ENCODE measurements at places on chromosomes 3 and 15.

DNA sequence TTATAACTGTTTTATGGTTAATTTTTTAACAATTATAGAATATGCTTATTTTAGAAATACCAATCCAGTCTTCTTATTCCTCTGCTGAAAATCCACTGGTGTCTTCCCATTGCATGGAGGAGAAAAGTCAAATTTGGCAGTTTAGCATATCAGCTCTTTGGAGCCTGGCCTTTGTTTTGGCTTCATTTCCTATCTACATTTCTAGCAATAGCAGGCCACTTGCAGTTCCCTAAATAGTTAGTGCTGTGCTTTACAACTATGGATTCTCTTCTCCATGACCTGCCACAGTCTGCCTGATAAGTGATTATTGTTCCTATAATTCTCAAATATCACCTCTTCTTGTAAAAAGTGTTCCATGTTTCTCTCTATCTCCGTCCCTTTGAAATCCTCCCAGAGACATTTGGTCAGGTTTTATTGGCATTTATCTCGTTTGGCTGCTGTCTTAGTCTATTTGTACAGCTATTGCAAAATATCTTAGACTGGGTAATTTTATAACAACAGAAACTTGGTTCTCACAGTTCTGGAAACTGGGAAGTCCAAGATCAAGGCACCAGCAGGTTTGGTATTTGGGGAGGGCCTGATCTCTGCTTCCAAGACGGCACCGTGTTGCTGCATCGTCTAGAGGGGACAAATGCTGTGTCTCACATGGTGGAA is 8.2 kb upstream of the SEC22A start:
- DNase-seq, result no peak

DNA sequence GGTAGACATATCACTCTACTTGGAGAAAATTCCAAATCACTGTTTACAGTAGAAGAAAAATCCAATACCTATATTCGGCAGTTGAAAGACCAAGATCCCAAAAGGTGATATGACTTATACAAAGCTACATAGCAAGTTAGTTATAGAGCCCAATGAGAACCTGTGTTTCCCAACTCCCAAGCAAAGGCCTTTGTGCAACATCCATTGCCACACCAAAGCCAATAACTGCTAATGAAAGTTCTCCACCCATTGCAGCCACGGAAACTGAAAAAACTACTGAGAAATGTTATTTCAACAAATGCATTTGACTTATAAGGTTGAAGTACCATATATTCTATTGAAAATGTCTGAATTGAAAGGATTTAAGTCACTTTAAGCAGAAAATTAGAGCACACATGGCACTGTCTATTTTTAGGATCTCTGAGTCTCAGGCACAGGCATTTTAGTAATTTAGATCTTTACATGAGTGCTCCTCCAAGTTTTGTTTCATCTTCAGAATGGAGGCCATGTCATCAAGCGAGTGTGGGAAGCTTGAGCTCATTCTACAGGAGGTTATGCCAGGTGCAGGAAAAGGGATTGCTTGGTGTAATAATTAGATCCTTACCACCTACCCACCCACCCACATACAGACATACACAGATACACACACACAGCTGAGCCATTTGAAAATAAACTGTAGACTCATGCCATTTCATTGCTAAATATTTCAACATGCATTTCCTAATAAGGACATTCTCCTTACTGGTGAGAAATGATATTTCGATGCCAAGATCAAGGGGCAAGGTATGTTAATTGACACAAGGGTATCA is 19.7 kb upstream of the ANO10 start:
- no peak for DNase-seq

DNA sequence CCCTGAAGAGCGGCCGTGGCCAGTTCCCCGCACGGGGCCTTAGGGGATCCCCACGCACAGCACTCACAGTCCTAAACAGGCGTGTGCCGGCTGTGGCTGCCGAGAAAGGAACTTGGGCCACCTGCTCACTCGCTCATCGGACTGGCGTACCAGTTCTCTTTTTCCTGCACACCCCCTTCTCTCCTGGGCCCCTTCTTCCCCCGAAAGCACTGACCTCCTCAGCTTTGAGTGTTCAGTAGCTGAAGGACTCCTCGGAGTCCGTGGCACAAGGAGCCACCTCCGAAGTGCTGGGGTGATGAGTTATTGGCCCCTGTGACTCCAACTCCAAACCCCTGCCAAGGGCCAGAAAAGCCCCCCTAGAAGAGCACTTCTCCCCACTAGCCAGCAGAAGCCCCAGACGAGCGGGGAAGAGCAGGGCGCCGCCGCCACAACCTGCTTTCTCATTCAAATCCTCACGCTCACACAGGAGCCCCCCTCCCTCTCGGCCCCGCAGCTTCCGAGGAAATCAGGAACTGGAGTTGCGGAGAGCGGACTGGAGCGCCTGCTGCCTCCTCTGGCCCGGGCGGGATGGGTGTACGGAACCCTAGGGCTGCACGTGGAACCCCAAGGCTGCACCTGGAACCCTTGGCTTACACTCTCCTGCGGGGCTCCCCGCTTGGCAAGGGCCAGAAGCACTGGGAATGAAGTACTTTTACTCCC is at the start of gene PLCH1:
Gene PLCH1, minus strand, starts transcription at position 446 of the 699 bp plus-strand sequence. CDS start 40,847 bp downstream, outside the sequence.
- no peak for DNase-seq

DNA sequence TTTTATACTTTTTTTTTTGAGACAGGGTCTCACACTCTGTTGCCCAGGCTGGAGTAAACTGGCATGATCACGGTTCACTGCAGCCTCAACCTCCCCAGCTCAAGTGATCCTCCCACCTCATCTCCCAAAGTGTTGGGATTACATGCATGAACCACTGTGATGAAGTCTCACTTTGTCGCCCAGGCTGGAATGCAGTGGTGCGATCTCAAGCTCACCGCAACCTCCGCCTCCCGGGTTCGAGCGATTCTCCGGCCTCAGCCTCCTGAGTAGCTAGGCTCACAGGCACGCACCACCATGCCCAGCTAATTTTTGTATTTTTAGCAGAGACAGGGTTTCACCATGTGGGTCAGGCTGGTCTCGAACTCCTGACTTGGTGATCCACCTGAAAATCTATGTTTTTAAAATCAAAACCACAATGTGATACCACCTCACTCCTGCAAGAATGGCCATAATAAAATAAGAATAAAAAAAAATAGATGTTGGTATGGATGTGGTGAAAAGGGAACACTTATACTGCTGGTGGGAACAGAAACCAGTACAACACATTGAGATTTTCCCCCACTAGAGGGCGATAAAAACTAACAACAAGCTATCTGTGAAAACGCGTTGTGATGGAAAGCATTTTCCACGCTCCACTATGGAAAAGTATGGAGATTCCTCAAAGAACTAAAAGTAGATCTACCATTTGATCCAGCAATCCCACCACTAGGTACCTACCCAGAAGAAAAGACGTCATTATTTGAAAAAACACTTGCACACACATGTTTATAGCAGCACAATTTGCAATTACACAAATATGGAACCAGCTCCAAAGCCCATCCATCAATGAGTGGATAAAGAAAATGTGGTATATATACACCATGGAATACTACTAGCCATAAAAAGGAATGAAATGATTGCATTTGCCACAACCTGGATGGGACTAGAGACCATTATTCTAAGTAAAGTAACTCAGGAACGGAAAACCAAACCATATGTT is 26.8 kb upstream of the OCA2 start:
- no peak for DNase-seq

DNA sequence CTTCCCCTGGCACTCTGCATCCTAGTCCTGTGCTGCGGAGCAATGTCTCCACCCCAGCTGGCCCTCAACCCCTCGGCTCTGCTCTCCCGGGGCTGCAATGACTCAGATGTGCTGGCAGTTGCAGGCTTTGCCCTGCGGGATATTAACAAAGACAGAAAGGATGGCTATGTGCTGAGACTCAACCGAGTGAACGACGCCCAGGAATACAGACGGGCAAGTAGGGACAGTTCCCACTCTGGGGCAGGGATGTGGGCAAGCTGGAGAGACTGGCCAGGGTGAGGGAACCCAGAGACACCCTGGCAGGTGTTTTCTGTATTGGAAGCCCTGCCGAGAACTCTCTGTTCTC is 247 bp downstream of the FETUB start:
- no peak for DNase-seq

GRCh38 chr3:183697610-183698317 is at the start of gene YEATS2:
Gene YEATS2, plus strand, starts transcription at chr3:183697797. Its CDS starts 17,366 bp downstream, at chr3:183715163.
- DNase-seq, result peak; percentile 50

GRCh38 chr15:68637767-68638404 is 59.1 kb downstream of the CORO2B start:
- no peak for DNase-seq

- no peak for DNase-seq
Measured at GRCh38 chr15:43912208-43912607, 85.4 kb downstream of the WDR76 start.

DNA sequence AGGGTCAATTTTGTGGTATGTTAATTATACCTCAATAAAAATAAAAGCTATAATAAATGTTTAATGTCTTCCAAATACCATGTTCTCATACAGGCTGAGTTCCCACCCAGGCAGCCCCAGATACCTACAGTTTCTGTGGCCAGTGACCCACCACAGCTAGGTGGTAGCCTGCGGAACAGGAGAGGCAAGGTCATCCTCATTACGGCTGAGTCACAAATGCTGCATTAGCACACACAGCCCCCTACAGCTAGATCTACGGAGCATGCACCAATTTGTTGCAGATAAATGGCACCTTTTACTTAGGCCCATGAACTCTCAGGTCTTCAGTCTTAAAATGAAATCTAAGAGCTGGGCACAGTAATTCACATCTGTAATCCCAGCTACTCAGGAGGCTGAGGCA is 5.1 kb downstream of the SPATA12 start:
- DNase-seq, result no peak

DNA sequence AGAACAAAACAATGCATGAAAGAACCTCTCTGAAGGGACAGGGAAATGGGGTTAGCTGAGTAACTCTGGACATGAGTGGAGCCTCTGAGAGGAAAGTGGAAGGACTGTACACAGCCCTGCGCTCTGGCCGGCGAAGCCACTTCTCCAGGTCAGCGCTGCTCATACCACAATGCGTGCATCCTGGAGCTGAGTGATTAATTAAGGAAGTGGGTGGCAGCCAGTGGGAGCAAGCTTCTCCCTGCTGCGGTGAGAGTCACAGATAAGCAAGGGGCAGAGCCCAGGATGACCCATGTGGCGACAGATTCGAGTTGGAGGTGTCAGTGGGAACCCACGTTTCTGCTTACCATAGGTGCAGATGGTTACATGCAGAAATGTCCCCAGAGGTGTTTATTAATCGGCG is 48.0 kb downstream of the KLF15 start:
- no peak for DNase-seq

DNA sequence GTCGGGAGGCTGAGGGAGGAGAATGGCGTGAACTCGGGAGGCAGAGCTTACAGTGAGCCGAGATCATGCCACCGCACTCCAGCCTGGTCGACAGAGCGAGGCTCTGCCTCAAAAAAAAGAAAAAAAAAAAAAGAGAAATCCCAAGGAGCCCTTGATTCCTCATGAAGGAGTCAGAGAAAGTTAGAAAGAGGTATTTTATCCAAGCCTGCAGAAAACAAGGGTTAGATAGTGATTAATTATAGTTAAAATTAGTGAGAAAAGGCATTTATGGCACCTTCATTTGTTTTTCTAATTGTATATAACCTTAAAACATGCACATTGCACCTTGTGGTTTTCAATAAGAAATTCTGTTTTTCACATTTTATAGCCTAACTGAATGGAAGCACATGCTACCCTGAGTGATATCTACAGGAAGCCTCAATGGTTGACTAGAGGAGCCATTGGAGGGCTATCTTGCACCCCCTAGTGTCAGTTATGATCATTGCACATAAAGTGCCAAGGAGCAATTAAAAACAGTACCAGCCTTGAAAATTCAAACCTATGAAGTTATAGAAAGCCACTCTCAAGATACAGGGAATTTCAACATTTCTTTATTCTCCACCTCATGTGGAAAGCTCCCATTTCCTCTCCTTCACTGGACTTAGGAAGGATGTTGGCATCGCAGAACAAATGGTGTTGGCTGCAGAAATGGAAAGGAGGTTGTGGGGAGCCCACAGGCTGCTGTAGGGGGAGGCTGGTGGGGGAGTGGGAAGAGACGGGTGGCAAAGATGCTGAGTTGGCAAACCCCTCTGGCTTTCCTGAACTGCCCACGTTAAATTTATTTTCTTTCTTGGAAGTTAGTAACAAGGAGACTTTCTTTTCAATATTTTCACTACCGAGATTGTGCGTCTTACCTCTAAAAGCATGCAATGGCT is 48.5 kb downstream of the ITGA11 start:
- DNase-seq, result no peak

DNA sequence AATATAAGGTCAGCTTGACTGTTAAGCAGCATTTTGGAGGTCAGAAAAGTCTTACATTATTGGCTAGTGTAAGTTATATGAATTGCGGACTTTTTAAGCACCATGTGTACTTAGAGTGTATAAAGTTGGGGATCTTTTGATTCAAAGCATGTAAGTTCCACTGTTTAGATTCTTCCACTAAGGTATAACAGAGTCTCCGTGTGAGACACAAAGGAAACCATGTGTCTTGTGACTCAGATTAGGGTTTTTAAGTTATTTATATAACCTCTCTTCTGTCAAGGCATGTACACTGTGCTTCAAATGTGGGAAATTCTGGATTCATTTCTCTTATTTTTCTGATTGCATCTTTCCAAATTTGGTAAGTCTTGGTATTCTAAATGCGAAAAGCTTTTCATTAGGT is 143.5 kb upstream of the SOX2 start:
- no peak for DNase-seq

- no peak for DNase-seq
Measured at GRCh38 chr15:73362900-73363299, 5.9 kb downstream of the HCN4 start.

DNA sequence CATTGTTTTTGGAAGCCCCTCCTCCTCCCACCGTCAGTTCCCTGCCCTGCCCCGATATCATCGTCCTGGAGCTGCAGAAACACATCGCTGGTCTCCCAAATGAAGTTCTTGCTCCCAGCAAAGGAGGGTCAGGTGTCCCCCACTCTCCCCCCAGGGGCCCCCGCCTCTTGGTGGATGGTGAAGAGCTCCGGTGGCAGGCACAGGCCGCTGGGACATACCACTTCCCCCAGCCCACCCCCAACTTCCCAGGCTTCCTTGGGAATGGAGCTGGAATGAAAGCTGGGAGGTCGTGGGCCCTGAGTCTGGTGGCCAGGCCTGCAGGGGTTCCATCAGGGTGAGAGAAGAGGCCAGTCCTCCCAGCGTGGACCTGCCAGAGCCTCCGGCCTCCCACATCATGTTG is 137.7 kb downstream of the CHSY1 start:
- no peak for DNase-seq

- DNase-seq, result no peak
Measured at GRCh38 chr15:42508263-42508690, 12.8 kb downstream of the SNAP23 start.

GRCh38 chr3:50278880-50279224 is at the start of gene LSMEM2:
Gene LSMEM2, plus strand, starts transcription at chr3:50279087. Its CDS starts 27 bp downstream, at chr3:50279114.
- no peak for DNase-seq

GRCh38 chr15:72380743-72381142 is 4.9 kb upstream of the HEXA start:
- no peak for DNase-seq

DNA sequence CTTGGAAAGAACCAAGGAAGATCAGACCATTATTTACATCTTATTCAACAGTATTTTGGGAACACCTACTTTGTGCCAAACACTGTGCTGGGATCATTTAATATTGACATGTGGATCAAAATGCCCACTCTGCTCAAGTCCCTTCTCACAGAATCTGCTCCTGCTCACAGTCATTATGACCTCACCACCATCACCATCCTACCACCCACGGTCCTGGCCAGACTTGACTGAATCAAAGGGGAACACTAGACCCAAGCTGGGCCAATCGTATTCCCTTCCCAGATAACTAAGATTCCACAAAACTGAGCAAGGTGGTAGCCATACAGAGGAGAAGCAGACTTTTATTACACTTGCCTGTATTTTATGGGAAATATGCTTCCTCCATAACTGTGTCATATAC is 3.4 kb upstream of the CEP152 start:
- no peak for DNase-seq

GRCh38 chr3:32495085-32495484 is 7.6 kb downstream of the CMTM6 start:
- DNase-seq, result no peak
